ENCODE measurements at places on chromosomes 2 and 18.
A peak's percentile ranks its signal among the peaks of the same experiment; 100 is the strongest.

GRCh38 chr18:73986711-73987110, 160.9 kb downstream of the FBXO15 start:
- no peak for DNase-seq

DNA sequence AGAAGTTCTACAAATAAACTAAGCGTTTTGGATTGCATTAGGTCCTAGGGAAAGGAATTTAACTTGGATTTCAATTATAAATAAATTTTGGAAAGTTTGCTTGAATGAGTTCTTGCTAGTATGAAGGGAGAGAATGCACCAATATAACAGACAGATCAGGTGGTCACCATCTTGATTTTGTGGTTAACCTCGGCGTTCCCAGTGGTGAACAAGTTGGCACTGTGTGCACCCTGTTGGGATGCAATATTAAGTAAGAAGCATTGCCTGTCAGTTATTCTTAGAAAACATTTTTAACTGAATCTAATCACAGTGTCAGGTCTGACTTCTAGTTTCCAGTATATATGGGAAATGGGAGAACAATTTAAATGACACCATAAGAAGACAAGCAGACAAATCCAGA, 673.4 kb downstream of the SLC4A3 start:
- DNase-seq, result no peak

GRCh38 chr2:224449212-224450147, 47.6 kb upstream of the FAM124B start:
- no peak for DNase-seq

GRCh38 chr2:167293943-167294775, 405.9 kb downstream of the XIRP2 start:
- DNase-seq, result no peak

- no peak for DNase-seq
Observed at GRCh38 chr18:37660658-37661057, 95.1 kb upstream of the CELF4 start.

DNA sequence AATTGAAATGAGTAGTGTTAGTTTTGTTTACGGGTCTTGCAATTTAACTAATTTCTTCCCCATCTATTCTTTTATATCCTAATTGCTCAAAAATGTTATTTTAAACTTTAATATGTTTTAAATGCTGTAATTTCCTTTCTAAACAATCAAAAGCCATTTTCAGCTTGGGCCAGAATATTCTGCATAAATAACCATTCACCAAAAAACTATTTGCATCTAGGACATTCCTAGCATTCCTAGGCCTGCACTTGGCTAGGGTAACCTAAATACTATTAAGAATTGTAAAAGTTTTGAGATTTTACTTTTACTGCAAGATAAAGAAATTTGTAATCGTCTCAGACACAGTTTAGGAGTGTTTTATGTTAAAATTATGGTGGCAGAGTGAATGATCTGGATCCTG, 7.8 kb upstream of the ETAA1 start:
- no peak for DNase-seq

DNA sequence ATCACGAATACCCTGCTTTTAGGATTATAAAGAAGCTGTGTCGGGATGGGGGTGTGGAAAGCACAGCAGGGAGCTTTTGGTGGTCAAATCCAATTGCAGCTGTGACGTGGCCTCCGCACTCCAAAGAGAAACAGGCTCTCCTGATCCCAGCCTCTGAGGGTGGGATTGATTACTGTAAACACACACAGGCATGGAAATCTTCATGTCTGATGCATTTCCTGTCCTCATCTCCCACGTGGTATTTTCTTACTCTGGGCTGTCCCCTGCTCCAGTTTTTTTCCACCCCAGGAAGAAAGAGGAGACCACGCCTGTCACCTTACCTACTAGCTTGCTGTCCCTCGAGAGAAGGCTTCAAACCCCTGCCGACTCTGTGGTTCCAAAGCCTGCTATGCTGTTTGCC, 22.7 kb downstream of the RNF152 start:
- DNase-seq, result no peak

- DNase-seq, result no peak
Observed at GRCh38 chr18:38454764-38455469, 889.3 kb upstream of the CELF4 start.

DNA sequence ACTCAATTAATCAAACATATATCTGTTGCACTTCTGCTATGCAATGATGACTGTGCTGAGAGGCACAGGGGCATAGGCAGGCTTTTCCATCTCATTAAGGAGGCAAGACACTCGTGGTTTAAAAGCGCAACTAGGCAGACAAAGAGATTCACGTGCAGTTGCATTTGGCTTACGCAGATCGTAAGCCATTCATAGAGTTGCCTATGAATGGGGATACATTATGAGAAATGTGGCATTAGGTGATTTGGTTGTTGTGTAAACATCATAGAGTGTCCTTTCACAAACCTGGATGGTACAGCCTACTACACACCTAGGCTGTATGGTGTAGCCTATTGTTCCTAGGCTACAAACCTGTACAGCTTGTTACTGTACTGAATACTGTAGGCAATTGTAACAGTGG, 284.7 kb downstream of the DCC start:
- no peak for DNase-seq

DNA sequence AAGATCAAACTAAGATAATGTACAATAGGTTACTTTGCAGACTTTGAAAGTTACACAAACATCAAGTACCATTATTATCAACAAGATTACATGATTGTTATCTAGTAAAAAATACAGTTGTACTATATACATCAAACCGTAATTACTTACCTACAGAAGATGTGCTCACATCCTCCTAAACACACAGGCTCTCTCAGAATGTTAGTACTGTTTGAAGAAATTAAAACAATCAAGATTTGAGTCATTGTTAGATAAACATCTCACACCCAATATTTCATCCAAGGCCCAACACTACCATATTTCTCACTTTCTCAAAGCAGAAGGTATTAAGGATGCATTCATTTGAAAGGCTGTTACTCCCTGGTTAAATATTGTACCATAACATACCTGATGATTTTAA, 12.6 kb downstream of the BARD1 start:
- DNase-seq, result no peak

DNA sequence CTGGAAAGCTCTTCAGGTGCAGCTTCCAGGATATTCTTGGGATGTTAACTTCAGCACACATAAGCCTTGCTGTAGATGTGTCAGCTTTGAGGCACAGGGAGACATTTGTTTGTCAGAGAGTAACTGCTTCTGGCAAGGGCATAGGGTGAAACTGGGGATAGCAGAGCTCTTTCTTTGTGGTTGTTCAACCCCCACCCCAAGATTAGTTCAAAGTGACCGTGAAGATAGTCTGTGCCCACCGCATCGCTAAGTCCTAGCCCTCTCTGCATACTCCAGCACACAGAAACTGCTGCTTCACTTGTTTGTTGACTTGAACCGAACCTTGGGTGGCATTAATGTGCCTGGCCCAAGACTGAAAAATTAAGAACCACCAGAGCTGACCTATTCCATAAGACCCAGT, 1.4 kb downstream of the SLC14A1 start:
- DNase-seq, result no peak

GRCh38 chr2:228048838-228049490, 132.5 kb downstream of the SPHKAP start:
- DNase-seq, result peak; percentile 19

- DNase-seq, result no peak
Observed at GRCh38 chr2:120450196-120450820, 104.4 kb downstream of the INHBB start.

DNA sequence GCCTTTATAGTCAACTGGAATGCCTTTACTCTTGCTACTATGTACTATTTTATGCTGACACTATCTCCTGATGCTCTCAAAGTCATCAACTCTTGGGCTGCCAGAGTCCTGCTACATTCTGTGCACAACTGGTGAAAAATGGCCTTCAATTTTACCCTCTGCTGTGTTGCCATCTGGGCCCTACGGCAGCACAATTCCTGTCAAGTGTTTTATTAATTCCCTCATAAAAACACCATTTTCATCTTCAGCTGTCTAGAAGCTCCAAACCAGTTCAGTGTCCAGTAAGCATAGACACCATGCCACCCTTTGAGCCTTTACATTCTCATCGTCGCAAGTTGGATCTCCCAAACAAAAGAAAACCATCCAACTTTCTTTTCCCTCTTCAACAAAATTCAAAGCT, 26.5 kb downstream of the CALCRL start:
- DNase-seq, result no peak

DNA sequence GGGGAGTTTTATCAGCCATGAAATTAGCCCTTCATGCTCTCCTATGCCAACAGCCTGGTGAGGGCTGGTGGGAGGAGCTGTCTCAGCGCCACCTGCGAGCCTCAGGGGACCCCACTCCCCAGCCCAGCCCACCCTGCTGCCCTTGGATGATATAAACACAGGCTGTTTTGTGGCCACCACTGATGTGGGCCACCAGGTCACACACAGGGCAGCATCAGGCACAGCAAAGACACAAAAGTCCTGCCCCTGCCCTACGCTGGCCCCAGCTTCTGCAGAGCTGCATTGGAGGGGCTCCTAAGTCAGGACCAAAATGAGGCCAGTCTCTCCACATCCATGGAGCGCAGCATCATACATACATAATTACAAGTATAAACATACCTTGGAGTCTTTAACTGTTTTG, 110.6 kb upstream of the TEX51 start:
- DNase-seq, result no peak

DNA sequence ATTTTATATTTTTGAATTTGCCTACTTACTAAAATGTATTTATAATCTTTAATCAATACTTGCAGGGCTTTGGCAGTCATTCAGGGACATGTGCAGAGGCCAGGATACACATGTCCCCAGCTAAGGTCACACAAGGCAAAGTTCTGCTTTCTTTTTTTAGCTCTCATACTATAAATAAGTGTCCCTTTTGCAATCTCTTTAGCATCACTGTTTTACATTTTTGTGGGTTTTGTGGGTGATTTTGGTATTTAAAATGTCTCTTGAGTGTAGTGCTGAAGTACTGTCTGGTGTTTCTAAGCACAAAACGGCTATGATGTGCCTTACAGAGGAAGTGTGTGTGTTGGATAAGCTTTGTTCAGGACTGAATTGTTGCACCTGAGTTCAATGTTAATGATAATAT, 309.0 kb upstream of the GULP1 start:
- DNase-seq, result peak; percentile 75

GRCh38 chr2:174859563-174860169, 95.4 kb upstream of the CHRNA1 start:
- no peak for DNase-seq

DNA sequence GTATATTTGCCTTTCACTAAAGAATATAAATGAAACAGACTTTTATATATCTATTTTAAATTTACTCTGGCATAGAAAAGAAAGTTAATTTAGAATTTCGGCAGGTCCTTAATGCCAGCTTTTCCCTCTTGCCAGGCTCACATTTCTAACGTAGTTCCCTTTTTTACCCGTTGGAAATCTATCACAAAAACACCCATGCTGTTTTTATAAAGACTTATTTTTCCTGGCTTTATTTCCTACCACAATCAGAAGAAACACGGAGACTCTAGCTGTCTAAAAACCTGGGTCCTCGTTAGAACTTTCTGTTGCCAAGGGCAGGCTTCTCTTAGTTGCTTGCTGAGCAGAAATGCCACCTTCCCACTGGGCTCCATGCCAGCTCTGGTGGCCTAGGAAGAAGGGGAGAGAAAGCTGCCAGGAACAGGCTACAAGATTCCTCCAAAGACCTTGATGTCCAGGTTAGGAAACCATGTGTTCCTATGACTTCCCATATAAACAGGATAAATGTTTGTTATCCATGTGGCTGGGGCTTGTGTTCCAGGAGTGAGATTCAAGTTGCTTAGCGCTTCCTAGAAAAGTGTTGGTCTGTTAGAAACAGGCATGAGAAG, 17.8 kb upstream of the TMEM18 start:
- no peak for DNase-seq

- DNase-seq, result peak; percentile 33
Observed at GRCh38 chr2:46825939-46826568, 89.6 kb downstream of the MCFD2 start.

- no peak for DNase-seq
Observed at GRCh38 chr2:37271376-37272067, 40.1 kb downstream of the NDUFAF7 start.

DNA sequence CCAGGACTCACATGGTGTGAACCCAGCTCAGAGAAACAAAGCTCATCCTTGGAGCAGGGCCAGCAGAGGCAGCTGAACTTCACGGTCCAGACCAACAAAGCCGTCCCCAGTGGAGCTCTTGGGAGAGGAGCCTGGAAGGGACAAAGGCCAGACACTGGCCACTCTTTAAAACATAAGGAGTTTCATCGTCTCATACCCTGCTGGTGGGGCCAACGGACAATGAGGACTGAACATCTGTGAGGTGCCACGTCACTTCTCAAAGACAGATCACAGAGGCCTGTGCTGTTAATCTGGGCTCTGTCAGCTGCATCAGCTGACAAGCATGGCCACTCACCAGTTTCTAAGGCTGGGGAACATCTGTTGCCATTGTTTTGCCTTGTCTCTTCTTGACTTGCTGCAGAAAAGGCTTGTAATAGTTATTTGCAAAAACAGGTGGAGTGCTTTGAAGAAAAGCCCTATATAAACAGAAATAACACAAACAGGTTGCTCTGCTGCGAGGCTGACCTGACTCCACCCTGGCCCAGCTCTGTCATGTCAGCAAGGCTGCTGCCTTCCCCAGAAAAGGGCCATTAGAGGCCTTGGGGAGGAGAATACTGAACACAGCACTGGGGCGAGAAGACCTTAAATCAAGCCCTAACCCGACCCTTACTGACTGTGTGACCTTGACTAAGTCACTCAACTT, 68.1 kb upstream of the DAPL1 start:
- no peak for DNase-seq

DNA sequence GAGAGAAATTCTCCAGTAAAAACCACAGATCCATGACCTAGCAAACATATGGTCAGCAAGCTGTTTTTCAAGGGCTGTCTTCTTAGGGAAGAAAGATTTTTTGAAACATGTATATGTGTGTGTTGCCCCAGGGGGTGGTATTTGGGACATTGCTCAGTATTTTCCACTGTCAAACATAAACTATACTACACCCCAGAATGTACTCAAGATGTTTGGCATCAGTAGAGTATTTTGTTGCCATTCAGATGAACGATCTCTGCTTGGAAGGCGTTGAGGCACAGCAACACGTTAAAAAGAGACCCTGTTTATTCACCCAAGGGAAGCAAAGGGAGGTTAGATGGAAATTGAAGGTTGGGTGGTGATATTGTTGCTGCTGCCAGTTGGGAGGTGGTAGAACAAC, 30.0 kb downstream of the EEF1B2 start:
- DNase-seq, result no peak

GRCh38 chr2:50694798-50695197, 337.1 kb downstream of the NRXN1 start:
- DNase-seq, result no peak

- no peak for DNase-seq
Observed at GRCh38 chr2:158458617-158458920, 1.8 kb downstream of the PKP4 start.

Measured in stromal cell of bone marrow (primary cell).